ENCODE measurements at places on chromosomes 16 and 17.

- no peak for DNase-seq
These were observed 4.5 kb downstream of the C17orf50 start for GRCh38 chr17:35765086-35765710.

DNA sequence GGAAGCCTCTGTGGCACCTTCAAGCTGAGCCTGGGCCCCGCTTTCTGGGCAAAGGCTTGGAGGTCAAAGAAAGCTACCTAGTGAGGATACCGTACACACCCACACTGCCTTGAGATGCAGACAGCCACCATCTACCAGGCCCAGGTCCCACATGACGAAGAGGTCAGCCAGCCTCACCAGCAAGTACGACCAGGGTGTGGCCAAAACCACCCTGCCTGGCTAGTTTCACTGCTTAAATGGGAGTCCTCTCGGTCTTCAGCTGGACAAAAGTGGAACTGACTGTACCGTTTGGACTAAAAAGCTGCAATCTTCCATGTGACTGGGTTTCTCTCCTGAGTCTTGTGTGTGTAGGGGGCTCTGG is 21.6 kb downstream of the VASN start:
- no peak for DNase-seq

DNA sequence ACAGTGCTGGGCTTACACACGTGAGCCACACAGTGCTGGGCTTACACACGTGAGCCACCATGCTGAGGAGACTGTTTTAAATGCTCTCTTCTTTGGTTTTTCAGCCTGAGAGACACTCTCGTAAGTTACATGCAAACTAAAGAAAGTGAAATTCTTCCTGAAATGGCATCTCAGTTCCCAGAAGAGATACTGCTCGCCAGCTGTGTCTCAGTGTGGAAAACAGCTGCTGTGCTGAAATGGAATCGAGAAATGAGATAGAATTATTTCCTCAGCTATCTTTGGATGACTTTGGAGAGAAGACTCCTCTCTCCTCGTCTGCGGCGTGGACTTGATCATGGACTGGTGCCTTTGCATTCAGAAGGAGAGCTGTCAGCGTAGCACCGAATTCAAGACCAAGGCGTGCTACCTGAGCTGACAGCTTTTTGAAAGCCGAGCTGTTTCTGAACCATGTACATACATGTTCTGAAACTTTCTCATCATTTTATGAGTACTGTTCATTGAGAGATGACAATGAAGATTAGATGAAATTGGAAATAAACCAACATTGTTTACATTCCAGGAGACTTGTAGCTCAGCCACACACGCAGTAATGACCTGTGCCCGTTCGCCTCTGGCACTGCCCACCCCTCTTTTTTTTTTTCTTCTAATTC is 21.6 kb upstream of the ENDOV start:
- no peak for DNase-seq

DNA sequence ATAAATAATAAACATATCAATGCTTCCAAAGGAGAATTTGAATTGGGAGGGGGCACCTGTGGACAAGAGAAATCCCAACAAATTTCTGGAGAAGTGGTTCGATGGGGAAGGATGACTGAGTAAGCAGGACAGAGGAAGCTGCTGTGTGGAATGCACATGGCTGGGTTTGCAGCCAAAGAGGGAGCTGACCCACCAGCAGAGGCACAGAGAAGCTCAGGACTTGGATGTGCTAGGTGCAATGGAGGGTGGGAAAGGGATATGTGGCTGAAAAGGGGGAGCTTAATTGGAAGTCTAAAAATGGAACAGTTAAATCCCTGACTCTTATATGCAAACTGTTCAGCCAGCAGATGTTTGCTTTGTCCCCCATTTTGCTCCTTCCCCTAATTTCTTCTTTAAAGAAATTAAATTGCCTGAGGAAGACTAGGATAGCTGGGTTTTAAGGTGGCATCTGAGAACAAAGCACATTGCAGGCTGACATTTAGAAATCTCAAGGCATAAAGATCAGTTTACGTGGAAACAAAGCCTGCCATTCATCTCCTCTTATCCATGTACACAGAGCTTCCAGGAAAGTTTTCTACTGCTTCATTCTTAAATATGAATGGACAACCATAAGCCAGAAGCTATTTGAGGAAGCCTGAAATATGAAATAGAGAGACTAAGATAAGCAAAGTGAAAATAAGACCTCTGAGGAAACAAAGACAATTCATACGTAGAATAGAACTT is 23.0 kb upstream of the TNS4 start:
- no peak for DNase-seq

DNA sequence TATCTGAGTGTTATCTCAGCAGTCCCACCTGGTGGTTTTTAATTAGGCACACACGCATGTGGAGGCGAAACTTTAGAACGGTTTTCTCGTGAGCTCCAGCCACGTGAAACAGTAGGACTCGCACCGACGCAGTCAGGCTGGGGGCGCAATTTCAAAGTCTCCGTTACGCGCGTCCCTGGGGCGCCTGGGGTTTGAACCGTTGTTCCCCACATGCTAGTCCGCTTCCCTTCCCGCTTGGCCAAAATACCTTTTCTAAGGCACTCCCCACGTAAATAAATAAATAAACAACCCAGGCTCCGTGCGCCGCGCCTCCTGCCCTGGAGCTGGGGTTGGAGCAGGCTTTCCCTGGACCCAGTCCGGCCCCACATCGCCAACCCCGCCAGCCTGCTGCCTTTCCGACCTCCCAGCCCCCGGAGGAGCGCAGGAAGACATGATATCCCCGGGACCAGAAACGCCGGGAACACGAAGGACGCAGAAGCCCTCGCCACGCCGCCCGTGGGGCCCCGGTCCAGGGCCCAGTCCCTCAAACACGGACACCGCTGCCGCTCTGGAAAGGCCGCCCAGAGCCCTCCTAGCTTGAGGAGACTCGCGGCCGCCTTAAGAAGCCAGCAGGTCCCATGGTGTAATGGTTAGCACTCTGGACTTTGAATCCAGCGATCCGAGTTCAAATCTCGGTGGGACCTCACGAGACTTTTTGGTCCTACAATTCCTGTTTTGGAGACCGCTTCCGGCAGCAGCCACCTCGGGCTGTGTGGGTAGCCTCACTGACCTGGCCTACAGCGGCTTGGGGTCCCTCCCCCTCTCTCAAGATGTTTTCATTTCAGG is 18.2 kb downstream of the GNGT2 start:
- DNase-seq = peak; percentile 85

- DNase-seq = no peak
These were observed 58.9 kb upstream of the ARHGAP44 start for GRCh38 chr17:12730421-12730820.

- peak; percentile 86 for DNase-seq
These were observed at the start of gene CYB561 for GRCh38 chr17:63445954-63446752. Gene CYB561, minus strand, starts transcription at chr17:63446306. Its CDS starts 8,759 bp downstream, at chr17:63437547.

GRCh38 chr17:2560658-2561057 is 32.8 kb upstream of the PAFAH1B1 start:
- no peak for DNase-seq

DNA sequence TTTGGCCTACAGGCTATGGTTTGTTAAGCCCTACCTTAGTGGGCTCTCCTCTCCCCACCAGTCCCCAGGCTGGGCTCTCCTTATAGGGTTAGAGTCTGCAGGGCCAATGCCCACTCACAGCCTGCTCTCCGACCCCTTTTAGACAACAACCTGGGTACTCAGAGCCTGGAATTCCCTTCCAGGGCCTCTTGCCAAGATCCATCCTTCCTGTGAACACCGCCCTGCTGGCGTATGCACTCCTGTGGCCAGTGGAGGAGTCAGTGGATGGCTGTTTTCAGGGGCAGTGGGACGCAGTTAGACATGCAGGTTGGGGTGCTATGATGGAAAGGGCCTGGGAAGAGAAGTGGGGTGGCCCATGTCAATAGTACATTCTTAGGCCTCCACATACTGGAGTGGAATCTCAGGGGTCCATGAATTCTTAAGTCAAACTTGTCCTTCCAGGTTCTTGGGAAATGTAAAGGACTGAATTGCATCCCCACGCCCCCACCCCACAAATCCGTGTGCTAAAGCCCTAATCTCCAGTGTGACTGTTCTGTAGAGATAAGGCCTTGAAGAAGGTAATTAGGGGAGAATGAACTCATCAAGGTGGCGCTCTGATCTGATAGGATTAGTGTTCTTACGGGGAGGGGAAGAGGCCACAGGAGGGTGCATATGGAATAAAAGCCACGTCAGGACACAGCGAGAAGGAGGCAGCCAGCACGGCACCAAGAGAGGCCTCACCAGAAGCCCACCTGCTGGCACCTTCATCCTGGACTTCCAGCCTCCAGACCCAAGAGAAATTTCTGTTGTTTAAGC is 81.6 kb upstream of the CACNG5 start:
- no peak for DNase-seq

GRCh38 chr16:79535130-79535529 is 65.4 kb downstream of the MAF start:
- no peak for DNase-seq

DNA sequence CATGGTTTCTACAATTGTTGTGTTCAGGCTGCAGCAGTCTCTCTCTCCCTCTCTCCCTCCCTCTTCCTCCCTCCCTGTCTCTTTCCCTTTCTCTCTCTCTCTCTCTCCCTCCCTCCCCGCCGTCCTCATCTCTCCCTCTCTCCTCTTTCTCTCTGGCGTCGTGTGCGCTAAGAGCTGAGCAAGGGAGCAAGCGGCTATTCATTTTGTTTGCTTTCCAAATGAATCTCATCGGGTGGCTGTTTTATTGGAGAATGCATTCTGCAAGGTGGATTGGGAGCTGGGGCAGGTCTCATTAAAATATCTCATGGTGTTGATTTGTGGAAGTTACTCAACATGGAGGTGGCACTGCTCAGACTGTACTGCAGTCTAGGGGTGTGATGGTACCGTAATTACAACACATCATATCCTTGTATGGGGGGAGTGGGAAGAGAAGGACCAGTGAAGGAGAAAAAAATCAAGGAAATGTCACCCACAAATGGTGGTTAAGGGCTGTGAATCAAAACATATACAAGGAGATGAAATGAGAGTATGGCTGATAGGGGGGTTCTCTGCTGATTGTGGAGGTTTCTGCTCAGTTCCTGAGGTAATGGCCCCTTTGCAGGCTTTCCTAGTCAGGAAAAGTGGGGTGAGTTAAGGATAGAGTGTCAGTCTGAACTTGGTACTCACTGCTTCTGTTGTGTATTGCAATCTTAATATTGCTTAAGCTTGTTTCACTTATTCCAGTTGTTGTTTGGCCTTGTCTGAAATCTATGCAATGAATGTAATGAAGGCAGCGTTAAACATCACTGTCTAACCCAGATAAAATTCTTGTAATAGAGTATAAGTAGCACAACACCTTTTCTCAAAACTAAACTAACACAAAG is 2.7 kb downstream of the MSL1 start:
- DNase-seq = no peak

DNA sequence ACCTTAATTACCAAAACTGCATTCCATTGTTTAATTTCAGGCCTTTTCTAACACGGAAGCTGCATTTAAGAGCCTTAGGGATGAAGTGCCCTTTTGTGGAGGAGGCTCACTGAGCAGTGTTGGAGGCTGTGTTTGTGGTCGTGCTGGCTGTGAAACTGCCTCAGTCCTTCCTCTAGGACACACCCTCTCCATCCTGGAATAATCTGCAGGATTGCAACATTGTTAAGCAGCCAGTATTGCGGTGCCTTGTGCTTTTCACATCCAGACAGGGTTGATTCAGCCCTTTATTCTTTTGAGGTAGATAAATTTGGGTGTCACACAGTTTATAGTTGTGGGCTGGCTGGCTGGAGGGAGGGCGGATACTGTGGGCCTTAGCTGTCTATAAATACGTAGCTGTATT is 141.6 kb downstream of the CDRT15L2 start:
- DNase-seq = no peak

DNA sequence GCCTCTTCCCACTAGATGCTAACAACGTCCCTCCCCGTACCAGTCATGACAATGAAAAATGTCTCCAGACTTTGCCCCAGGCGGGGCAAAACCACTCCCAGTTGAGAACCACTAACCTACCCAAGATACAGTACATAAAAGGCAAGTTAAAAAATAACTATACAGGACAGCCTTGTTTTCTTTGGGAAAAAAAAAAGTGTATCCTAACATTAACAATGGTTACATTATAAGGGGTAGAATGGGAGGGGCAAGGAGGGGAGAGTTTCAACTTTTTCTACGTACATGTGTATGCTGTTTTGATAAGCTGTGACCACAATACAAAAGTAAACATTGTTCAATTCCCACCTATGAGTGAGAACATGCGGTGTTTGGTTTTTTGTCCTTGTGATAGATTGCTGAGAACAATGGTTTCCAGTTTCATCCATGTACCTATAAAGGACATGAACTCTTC is 94.9 kb downstream of the TOX3 start:
- peak; percentile 59 for DNase-seq

GRCh38 chr16:50509521-50510341 is 38.5 kb upstream of the NKD1 start:
- no peak for DNase-seq

GRCh38 chr17:1237471-1237870 is 32.8 kb upstream of the BHLHA9 start:
- no peak for DNase-seq

DNA sequence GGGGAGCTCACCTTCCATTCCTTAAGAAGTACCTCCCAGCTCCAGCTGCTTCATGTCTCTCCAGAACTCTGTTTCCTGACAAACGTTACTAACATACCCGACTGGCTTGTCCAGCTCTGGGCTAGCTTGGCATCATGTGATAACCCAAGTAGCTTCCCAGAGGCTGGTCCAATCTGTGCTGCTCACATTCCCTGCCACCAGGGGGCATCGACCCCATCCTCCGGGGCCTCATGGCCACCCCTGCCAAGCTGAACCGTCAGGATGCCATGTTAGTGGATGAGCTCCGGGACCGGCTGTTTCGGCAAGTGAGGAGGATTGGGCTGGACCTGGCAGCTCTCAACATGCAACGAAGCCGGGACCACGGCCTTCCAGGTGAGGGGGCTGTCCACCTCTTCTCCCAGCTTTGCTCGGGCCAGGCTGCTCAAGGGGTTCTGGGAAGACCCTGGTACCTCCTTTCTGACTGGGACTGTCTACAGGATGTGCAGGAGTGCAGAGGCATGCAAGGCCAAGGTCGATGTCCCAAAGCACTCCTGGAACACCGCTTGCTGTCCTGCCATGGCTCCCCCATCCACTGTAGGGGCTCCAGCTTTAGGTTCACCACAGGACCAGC is 7.6 kb downstream of the EPX start:
- DNase-seq = peak; percentile 30

DNA sequence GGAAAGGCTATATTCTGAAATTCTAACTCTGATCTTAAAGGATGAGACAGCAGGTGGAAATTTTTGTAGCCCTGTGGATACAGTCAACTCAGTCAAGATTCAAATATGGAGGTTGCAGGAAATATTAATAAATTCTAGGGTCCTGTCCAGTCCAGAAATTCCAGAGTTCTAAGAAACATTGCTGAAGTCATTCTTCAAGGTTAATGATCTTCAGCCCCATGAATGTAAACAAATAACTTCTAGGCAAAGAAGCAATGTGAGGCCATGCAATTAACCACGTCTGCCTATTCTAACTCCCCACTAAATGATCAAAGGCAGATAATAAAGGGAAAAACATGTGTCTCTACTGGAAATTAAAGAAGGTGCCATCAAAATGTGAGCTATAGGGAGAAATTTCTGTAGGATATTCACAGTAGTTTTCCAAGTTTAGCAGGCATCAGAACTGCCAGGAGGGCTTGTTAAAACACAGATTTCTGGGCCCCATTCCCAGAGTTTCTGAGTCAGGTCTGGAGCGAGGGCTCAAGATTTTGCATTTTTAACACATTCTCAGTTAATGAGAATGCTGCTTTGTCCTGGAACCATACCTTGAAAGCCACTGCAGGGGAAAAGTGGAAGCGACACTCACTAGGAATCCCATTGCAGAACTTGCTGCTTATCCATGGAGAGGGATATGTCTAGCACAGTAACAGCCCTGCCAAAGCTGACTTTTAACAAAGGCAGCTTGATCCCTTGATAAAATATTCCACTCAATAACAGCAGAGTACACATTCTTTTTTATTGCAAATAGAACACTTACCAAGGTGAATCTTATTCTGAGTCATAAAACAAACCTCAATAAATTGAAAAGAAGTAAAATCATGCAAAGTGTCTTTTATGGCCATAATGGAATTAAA is 61.8 kb downstream of the DNAH3 start:
- DNase-seq = no peak
